Effector memory CD4-positive, alpha-beta T cell (primary cell): ENCODE measurements at places on chromosomes 4 and X.
A peak's percentile ranks its signal among the peaks of the same experiment; 100 is the strongest.

GRCh38 chrX:54495814-54496516, at the start of gene FGD1:
Gene FGD1, minus strand, starts transcription at chrX:54496234. Its CDS starts 802 bp downstream, at chrX:54495432.
- H3K27me3 ChIP-seq: no peaks in the 10 kb centered on the region
- no peak within 1 kb of the TSS for H3K27ac ChIP-seq
- H3K4me1 ChIP-seq: peaks cover 3% of the 10 kb centered on the region
- no peaks in the 10 kb centered on the region for H3K36me3 ChIP-seq
- peak within 1 kb of the TSS; percentile 52 for H3K4me3 ChIP-seq
- DNase-seq: no peak

DNA sequence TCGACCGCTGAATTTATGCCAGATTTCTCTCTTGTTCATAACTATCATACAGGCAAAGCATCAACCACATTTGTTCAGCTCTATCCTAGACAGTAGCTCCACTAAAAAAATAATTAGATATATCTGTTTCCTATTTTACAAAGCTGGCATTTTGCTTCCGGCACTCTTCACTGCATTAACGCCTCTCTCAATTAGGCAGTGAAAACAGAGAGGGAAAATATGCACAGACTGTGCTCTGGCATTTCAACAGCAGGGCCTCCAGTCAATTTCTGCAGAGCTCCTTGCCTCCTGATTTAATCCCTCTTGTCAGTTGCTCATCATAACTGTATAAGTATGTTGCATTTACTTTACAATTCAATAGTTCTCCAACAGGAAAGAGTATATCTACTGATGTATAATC, 666.9 kb upstream of the INTU start:
- H3K27ac ChIP-seq: no peak overlapping the region
- H3K4me3 ChIP-seq: no peak overlapping the region
- H3K4me1 ChIP-seq: no peaks in the 10 kb centered on the region
- no peak for DNase-seq

GRCh38 chrX:139738581-139738980, 30.6 kb upstream of the MCF2 start:
- H3K27ac ChIP-seq: no peak overlapping the region
- no peak for DNase-seq
- no peaks in the 10 kb centered on the region for H3K36me3 ChIP-seq

DNA sequence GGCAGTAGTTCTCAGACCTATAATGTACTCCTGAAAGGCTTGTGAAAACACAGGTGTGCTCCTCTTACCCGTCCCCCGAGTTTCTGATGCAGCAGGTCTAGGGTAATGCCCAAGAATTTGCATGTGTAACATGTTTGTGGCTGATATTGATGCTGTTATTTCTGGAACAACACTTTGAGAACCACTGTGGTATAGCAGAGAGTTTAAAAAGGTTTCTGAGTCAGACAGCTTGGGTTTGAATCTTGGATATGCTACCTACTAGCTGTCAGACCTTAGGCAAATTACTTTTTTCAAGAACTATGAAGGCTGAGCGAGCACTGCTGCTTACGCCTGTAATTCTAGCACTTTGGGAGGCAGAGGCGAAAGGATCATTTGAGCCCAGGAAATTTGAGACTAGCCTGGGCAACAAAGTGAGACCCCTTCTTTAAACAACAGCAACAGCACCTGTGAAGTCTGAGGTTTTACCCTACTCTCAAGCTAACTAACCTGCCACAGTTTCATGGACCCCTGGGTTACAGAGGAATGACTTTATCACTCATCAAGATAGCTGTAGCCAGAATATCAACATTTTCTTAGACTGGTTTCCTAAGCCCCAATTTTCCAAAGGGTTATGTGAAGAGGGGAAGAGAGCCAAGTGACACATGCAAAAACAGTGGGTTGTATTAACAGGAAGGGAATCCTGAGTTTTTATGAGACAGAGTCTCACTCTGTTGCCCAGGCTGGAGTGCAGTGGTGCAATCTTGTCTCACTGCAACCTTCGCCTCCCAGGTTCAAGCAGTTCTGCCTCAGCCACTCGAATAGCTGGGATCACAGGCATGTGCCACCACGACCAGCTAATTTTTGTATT, 5.1 kb downstream of the AFF1 start:
- DNase-seq: no peak
- H3K4me1 ChIP-seq: peaks cover 32% of the 10 kb centered on the region
- H3K4me3 ChIP-seq: peak overlapping the region; percentile 29
- H3K36me3 ChIP-seq: no peaks in the 10 kb centered on the region

DNA sequence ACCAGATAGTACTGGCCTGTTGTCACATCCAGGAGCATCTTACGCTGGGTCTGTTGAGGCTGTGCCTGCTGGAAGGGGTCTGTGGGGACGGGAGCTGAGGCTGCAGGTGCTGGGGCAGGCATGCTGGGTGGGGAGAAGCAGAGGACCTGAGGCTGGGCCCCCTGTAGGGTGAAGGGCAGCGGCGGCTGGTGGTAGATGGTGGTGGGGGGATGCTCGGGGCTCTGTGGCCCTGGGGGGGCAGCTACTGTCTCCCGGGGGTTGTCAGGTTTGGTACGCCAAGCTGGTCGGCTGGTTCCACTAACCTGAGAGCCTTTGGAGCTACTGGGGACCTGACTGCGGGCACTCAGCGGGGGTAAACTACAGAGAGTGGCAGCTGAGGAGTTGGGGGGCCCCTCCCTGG, 7.8 kb downstream of the C4orf54 start:
- no peaks in the 10 kb centered on the region for H3K36me3 ChIP-seq
- H3K4me3 ChIP-seq: no peak overlapping the region
- H3K27me3 ChIP-seq: no peaks in the 10 kb centered on the region
- H3K27ac ChIP-seq: no peak overlapping the region
- no peaks in the 10 kb centered on the region for H3K4me1 ChIP-seq
- DNase-seq: no peak

- no peaks in the 10 kb centered on the region for H3K36me3 ChIP-seq
- no peak overlapping the region for H3K27ac ChIP-seq
- no peaks in the 10 kb centered on the region for H3K27me3 ChIP-seq
- DNase-seq: no peak
- H3K4me1 ChIP-seq: peaks cover 21% of the 10 kb centered on the region
Measured at GRCh38 chr4:184477201-184477999, 3.0 kb upstream of the IRF2 start.

GRCh38 chr4:158020176-158020575, 152.6 kb downstream of the GASK1B start:
- H3K27me3 ChIP-seq: no peaks in the 10 kb centered on the region
- H3K4me3 ChIP-seq: no peak overlapping the region
- no peak for DNase-seq
- H3K4me1 ChIP-seq: no peaks in the 10 kb centered on the region
- H3K27ac ChIP-seq: no peak overlapping the region
- H3K36me3 ChIP-seq: no peaks in the 10 kb centered on the region

DNA sequence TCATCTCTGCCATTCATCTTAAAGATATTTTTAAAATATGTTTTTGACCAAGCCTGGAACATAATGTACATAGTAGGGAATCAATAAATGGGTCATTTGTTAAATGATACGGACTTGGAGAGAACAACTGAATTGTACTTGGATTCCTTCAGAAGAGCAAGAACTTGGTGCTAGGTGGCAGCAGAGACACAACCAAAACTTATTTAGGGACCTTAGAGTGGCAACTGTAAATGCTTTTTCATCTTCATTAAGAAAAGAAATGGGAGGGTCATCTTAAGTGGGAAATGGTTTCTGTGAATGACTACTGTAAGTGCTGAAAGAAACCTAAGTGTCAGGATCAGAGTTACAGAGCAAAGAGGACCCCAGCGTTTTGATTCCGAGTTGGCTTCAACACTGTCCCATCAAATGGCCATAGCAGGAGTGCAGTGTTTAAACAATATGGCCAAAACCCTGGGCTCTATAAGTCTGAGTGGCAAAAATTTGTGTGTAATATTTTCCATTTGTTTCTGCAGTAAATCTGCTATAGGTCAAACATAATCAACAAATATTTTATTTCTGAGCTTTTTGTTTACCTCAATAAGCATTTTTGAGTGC, 213.6 kb downstream of the PALLD start:
- no peaks in the 10 kb centered on the region for H3K36me3 ChIP-seq
- no peak for DNase-seq
- H3K4me3 ChIP-seq: no peak overlapping the region

DNA sequence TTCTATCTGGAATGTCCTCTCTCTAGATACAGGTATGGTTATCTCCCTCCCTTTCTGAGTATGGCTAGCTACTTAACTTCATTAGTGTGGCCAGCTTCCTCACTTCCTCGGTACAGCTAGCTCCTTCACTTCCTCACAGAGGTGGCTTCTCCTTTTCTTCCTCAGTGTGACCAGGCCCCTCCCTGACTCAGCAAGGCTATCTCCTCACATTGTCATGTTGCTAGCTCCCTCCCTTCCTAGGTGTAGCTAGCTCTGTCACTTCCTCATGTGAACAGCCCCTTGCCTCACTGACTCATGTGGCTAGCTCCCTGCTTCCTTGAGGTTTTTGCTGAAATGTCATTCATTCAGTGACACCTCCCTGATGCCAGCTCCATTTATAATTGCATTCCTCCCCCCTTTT, 67.3 kb upstream of the DDIT4L start:
- no peaks in the 10 kb centered on the region for H3K36me3 ChIP-seq
- no peak overlapping the region for H3K27ac ChIP-seq
- no peaks in the 10 kb centered on the region for H3K4me1 ChIP-seq
- no peak for DNase-seq
- H3K4me3 ChIP-seq: no peak overlapping the region

GRCh38 chr4:147965056-147965455, 233.2 kb downstream of the ARHGAP10 start:
- H3K36me3 ChIP-seq: no peaks in the 10 kb centered on the region
- H3K27ac ChIP-seq: no peak overlapping the region
- H3K27me3 ChIP-seq: no peaks in the 10 kb centered on the region
- no peaks in the 10 kb centered on the region for H3K4me1 ChIP-seq
- H3K4me3 ChIP-seq: no peak overlapping the region
